Cerebellar cortex (tissue), 1 donor: ENCODE measurements at places on chromosomes 5 and 9.

GRCh38 chr9:116112236-116112635, 41.4 kb upstream of the PAPPA start:
- no peak for DNase-seq

GRCh38 chr9:89597711-89598362, 7.0 kb upstream of the GADD45G start:
- peak; percentile 87 for DNase-seq

GRCh38 chr9:89079391-89079790, 88.1 kb downstream of the S1PR3 start:
- DNase-seq: no peak

DNA sequence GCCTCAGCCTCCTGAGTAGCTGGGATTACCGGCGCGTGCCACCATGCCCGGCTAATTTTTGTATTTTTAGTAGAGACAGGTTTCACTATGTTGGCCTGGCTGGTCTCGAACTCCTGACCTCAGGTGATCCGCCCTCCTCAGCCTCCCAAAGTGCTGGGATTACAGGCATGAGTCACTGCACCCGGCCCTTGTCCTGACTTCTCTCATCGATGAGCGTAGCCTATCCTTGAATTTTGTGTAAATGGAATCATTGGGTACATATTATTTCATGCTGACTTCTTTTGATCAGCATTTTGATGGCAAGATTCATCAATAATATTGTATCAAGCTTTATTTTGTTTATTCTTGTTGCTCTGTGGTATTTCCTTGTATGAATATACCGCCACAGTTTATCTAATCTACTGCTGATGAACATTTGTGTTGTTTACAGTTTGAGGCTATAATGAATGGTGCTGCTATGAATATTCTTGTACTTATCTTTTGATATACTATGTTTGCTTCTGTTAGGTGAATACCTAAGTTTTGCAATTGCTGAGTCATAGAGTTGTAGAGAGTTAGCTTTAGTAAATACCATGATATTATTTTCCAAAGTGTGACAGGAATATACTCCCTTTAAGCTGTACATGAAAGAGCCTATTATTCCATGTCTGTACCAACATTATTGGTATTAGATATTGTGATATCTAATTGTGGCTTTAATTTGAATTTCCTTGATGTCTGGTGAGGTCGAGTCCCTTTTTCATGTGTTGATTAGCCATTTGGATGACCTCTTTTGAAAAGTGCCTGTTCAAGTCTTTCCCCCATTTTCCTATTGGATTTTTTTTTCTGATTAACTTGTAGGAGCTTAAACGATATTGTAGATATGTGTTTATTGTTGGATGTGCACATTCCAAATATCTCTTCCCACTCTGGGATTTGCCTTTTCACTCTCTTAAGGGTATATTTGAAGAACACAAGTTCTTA, 107.5 kb downstream of the RGS3 start:
- no peak for DNase-seq

- DNase-seq: no peak
These were observed 328 bp downstream of the CAMSAP1 start for GRCh38 chr9:135907006-135907430.

DNA sequence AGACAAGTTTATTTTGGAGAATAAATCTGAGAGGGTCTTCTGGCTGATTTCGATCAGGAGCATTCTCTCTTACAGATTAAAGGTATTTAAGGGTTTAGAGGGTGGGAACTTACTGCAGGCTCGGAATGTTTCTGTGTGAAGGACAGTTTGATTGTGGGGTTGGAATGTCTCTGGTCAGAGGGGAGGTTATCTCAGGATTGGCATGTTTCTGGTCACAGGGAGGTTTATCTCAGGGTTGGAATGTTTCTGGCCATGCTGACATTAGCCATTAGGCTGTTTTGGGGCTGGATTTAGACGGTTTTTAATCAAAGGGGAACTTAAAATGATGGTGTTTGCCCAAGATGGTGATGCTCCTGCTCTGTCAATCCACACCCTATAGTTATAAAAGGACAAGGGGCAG, 95.2 kb downstream of the SLCO4C1 start:
- no peak for DNase-seq

- DNase-seq: no peak
These were observed 128.8 kb upstream of the FBXL7 start for GRCh38 chr5:15371184-15371583.

GRCh38 chr9:131965103-131965502, 114.6 kb downstream of the MED27 start:
- no peak for DNase-seq

- no peak for DNase-seq
These were observed 24.9 kb downstream of the NEK6 start for GRCh38 chr9:124282442-124283227.

DNA sequence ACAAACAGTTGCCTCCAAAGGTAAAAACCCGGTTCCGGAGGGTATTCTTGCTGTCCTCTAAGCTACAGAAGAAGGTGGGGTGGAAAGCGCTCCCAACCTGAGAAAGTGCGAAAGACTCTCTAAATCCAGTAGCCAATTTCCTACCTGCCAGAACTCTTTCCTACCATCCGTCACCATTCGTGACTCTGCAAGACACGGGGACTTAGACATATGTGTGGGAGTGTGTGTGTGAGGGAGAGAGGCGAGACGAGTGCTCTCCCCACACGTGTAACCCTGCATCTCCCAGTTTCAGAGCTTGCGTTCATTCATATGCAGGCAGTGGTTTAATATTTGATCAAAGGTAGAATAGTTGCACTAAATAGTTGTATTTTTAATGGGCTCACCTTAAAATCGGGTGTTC, 473 bp upstream of the GABRA1 start:
- DNase-seq: peak; percentile 79

DNA sequence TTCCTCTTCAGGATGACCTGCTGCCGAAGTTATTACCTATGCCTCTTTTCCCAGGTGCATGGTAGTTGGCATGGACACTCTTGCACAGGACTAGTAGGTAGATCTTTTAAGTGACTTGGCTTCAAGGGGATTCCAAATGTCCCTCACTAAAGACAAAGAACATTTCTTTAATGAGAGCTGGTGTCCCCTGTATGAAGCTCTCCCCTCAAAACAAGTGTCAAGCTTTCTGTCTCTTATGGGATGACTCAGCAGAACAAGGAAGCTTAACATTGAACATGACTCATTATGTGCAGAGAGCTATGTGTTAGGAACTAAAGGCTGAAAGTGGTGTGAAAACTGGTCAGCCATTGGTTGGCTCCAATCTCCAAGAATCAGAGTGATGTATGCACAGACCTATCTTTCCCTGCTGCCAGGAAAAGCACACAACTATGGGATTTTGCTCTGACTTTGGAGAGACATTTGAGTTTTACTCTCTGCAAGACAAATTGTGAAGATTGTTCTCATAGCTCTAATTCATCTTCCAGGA, 120.5 kb downstream of the PRDM6 start:
- no peak for DNase-seq

GRCh38 chr5:180647465-180647864, 1.9 kb downstream of the FLT4 start:
- no peak for DNase-seq

- DNase-seq: no peak
These were observed 162.0 kb downstream of the SLC25A46 start for GRCh38 chr5:110900829-110901228.

GRCh38 chr5:34538026-34538672, 118.0 kb upstream of the RAI14 start:
- no peak for DNase-seq
